ENCODE measurements at places on chromosomes 7 and 10.
A peak's percentile ranks its signal among the peaks of the same experiment; 100 is the strongest.

DNA sequence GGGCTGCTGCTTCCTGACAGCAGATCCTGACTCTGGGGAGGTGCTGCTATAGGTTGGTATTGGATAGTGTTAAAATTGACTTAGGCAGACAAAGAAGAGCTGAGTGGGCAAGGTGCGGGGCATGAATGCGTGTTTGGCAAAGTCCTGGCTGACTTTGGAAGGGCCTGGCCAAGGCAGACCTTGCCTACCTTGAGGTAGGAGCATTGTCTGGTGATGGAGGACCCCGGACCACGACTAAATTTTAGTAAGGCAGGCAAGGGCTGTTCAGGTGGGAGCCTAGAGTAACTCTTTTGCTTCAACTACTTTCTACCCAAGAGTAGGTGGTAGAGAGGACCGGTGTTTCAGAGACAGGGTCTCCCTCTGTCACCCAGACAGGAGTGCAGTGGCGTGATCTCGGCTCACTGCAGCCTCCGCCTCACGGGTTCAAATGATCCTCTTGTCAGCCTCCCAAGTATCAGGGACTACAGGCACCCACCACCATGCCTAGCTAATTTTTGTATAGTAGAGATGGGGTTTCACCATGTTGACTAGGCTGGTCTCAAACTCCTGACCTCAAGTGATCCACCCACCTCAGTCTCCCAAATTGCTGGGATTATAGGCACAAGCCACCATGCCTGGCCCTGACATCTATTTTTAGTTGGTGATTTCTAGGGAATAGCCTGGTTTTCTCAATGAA is 12.2 kb upstream of the LAT2 start:
- DNase-seq, result no peak

GRCh38 chr10:29229258-29229705 is 59.6 kb upstream of the LYZL1 start:
- DNase-seq, result no peak

DNA sequence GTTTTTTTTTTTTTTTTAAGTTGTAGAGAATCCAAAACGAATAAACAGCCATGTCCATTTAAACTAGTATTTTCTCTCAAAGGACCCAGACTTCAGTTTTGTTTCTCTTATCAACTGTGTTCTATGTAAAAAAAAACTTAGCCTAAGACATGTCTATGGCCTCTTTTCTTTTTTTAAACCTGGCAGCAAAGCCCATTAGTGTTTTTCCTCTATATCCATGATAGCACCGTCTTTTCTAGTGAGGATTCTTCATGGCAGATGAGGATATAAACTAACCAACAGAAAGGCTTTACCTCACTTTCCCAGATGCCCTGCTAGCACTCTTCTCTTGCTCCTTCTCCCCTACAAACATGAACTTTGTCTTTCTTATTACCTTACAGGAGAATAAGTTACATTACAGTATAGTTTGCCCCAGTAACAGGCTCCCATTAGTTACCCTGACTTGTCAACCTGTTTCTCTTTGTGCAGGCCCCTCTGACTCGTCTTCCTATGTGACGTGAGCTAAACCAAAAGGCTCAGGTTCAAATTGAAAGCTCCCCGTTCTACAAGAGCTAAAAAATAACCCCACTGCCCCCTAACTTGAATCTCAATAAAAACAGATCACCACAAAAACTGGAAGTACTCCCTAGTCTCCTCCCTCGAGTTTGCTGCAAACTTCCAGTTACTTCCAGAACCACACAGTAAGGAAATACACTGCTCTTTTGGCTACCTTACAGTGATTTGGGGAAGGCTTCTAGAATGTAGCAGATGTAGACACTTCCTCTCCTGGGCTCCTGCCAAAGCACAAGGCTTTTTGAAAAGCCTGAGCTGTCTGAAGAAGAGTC is 20.1 kb downstream of the P4HA1 start:
- DNase-seq, result peak; percentile 63

- DNase-seq, result peak; percentile 37
Measured at GRCh38 chr10:6995341-6995740, 415.3 kb upstream of the PRKCQ start.

- DNase-seq, result no peak
Measured at GRCh38 chr7:22117222-22117621, 171.5 kb upstream of the CDCA7L start.

- DNase-seq, result no peak
Measured at GRCh38 chr10:67088036-67088435, 162.2 kb downstream of the LRRTM3 start.

DNA sequence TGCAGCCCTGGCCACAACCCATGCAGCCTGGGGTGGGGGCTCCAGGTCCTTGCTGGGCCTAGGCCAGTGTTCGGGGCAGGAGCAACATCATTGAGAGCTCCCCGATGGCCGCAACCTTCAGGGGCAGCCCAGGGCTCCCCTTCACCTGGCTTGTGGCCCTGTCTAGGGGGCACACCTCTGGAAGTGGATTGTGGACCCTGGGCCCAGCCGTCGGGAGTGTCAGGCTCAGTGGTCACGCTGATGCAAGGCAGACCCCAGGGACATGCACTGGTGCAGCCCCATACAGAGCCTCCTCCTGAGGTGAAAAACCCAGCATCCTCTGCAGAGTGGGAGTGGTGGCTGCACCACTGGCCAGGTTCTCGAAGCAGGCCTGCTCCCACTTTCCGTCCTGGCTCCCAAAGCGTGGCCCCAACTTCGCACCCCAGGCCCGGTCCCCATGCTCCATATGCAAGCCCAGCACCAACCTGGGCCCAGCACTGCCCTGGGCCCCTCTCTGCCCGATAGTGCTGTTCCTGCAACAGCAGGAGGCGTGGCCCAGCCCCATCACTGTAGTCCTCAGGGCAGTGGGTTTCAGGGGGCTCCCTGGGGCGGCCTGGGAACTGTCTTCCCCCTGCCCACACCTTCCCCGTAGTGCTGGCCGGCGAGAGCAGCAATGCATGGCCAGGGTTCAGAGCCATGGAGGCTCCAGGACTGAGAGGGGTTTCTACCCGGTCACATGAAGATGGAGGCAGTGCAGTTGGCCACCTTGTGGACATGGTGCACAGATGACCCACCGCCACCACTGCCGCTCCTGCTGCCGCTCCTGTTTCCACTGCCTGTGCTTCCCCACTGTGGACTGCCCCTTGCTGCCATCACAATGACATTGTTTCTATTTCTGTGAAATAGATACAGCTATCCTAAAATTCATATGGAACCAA is 303.9 kb upstream of the NRG3 start:
- DNase-seq, result no peak

- peak; percentile 4 for DNase-seq
Measured at GRCh38 chr7:7426676-7427075, 109.0 kb downstream of the COL28A1 start.

DNA sequence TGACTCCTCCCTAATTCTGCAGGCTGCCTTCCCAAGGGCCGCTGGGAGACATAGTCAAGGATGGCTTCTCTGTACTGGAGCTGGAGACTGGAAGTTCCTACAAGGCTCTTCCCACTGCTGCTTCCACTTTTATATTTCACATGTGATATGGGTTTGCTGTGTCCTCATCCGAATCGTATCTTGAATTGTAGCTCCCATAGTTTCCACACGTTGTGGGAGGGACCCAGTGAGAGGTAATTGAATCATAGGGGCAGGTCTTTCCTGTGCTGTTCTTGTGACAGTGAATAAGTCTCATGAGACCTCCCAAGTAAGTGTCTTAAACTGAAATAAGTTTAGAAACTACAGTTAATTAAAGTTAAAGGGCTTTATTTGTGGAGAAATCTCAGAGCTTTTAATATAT is 47.0 kb upstream of the BICC1 start:
- no peak for DNase-seq

- DNase-seq, result peak; percentile 39
Measured at GRCh38 chr10:121036431-121036830, 185.3 kb downstream of the WDR11 start.

DNA sequence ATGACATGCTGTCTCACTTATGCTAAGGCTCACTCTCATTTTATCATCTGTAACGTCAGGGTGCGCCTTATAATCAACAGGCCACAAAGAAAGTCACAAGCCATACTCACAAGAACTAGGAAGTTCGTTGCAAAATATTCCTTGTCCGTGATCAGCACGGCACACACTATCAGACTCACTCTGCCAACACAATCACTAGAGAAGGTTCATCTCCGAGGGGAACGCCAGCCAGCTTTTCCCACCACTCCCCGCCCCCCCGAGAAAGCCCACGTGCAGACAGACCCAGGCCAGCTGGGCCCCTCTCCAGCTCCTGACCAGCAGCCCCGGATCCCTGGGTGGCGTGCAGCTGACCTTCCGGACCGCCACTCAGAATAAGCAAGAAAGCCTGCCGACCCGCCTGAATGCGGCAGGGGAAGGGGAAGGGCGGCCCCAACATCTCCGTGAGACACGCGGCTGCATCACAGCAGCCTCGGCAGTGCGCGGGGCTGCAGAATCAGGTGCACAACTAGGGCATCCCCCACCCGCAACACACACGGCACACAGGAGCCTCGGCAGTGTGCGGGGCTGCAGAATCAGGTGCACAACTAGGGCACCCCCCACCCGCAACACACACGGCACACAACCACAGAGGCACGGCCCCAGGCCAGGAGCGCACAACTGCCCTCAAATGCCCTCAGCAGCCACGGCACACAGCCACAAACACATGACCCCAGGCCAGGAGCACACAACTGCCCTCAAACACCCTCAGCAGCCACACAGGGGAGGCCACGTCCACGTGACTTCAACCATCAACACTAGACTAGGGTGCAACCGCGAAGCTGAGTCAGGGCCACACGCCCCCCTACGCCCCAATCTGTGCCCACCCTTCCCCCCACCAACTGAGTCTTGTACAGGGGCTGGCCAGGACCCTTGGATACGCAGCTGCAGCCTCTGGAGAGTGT is 2.5 kb upstream of the GPR146 start:
- no peak for DNase-seq

GRCh38 chr10:45419676-45420025 is 45.6 kb downstream of the ALOX5 start:
- DNase-seq, result no peak

- DNase-seq, result peak; percentile 0
Measured at GRCh38 chr10:18418541-18419215, 232.7 kb downstream of the NSUN6 start.

GRCh38 chr10:97058521-97058920 is 127.2 kb downstream of the SLIT1 start:
- no peak for DNase-seq

GRCh38 chr7:51949726-51950644 is 633.4 kb upstream of the COBL start:
- DNase-seq, result no peak

GRCh38 chr10:112507046-112507445 is 60.0 kb downstream of the VTI1A start:
- DNase-seq, result peak; percentile 6
